NCI-H146 (cell line): ENCODE measurements at places on chromosomes 6 and 20.

DNA sequence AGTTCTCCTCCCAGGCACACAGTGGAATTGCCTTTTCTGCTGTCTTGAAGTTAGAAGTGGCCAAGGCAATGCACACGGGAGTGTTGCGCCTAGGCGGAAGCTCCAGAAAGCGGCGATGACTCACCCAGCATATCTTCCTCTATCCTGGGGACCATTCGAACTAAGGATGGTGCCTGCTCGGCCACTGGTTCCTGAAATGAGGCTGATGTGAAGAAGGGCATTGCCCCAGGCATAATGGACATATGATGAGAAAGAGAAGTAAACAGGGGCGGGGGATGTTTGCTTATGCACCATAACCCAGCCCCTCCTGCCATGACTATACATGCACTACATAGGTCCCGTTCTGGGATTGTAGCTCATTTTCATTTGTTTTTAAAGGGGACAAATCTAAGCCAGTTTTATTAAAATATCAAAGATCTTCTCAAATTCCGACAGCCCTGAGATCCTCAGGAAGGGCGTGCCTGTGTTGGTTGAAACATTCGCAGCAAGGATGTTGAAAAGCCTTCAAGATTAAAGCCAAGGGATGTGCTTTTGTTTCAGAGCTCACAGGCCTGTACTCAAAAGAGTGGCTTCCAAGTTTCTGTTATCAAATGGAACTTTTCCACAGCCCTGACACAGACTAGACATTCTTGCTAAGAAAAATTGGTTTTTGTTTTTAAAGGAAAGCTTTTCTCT is 218.5 kb downstream of the LY86 start:
- DNase-seq: peak; percentile 10

- peak; percentile 26 for DNase-seq
Observed at GRCh38 chr6:79466207-79466834, 70.9 kb downstream of the LCA5 start.

DNA sequence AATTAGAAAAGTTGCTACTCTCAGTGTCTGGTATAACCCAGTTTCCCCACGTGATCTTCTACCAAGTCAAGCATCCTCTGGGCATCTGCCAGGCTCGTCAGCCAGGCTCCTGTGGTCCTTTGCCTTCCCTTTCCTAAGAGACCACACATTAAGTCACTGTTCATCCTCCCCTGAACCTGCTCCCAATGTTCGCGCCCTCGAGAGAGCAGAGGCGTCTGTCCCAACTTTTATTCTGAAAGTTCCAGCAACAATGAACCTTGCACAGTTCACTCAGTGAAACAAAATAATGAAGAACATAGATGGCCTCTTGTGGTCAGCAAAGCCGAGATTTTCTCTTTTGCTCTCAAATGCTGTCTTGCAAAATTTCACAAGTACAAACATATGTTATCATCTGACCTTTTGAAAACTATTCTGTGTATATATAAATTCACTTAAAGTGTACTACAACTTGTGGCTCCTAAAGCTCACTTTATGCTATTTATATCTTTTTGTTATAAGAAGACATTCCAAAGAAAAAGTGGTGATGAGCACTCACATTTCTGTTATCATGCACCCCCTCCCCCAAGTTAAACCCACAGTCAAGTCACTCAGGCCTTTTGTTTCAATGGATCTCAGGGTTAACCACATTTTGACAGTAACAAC is 39.2 kb upstream of the NHSL1 start:
- no peak for DNase-seq

GRCh38 chr20:18524646-18525045 is 16.9 kb downstream of the SEC23B start:
- no peak for DNase-seq

GRCh38 chr20:20568604-20569205 is 143.7 kb downstream of the RALGAPA2 start:
- peak; percentile 69 for DNase-seq

DNA sequence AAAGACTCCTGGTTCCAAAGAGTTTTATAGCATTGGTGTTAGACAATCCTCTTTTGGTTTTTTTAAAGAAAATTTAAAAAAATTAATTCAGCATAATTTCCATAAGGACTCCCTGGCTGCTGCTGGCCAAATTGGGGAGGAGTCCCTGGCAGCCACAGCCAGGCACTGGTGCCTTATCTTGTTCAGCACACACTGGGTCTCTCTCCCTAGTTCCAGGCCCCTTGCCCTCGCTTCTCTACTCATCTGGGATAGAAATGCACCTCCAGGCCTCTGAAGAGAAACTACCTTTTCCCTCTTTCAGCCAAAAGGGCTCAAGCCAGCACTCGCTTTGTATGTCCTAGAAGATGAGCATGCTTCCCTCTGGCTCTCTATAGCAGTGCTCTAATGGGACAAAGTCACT is 13.4 kb upstream of the MAPK13 start:
- DNase-seq: no peak

- no peak for DNase-seq
Observed at GRCh38 chr6:165755583-165755982, 92.5 kb upstream of the PDE10A start.

GRCh38 chr6:124420116-124420840 is 542.0 kb upstream of the RNF217 start:
- DNase-seq: peak; percentile 58

GRCh38 chr6:112017169-112017568 is 36.7 kb upstream of the CCN6 start:
- no peak for DNase-seq

GRCh38 chr20:24147961-24148360 is 159.4 kb upstream of the GGTLC1 start:
- no peak for DNase-seq

DNA sequence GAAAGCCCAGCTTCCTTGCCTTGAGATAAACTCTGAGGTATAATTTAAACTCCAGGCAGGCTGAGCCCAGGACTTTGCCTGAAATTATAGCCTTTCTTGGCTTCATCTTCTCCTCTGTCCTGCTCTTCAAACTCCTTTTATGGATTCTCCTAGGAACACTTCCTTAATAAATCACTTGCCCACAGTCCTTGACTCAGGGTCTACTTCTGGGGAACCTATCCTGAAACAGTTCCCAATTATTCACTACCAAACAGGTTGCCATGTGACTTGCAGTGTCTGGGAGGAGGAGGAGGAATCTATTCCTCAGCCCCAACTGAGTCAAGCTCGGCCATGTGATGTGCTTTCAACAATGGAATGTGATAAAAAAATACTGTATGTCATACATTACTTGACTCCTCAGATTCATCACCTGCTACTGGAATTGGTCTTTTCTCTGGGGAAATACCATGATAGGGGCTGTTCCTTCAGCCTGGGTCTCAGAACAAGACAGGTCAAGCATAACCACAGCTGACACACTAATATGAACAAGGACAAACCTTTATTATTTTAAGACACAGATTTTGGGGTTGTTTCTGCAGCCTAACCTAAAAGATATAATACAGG is 20.5 kb upstream of the CDKN1A start:
- no peak for DNase-seq

DNA sequence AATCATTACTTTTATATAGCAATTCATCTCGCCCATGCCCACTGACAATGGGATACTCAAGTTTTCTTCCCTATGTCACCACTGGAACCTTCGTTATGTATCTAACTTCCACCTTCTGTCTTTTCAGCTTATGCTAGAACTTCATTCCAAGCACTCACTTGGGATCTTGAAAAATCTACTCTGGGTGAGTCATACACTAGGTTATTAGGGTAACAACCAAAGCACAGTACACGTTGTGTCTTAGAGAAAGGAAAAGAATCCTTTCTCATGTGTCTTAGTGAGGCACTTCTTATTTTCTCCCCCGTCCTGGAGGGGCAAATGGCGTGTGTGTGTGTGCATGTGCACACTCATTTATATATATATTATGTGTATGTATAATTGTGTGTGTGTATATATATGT is 18.3 kb upstream of the FAM162B start:
- no peak for DNase-seq

GRCh38 chr6:117624869-117625481 is 22.7 kb upstream of the GOPC start:
- no peak for DNase-seq
